A549 treated with CORT108297 at 1 μM for 4 hours (cell line): ENCODE measurements at places on chromosomes 6 and 20. TPM values are rescaled to one million over a fixed set of nuclear protein-coding genes. Genes with fewer than 3 reads are reported as not detected.

EMILIN3 gene
- total RNA-seq: 0.27 to 0.55 TPM (median 0.50 TPM) in 5 replicates

PSMB9 gene
- 15.7 to 25.5 TPM (median 18.9 TPM) in 5 replicates for total RNA-seq

CASS4 gene
- 0.03 to 0.07 TPM in 2 of 5 replicates, not detected in the others for total RNA-seq

DUSP15 gene
- 0.43 to 1.1 TPM (median 0.99 TPM) in 5 replicates for total RNA-seq

LTB gene
- 0.22 to 0.38 TPM (median 0.33 TPM) in 5 replicates for total RNA-seq
